ENCODE measurements at places on chromosomes 4 and X. TPM values are rescaled to one million over a fixed set of nuclear protein-coding genes. Genes with fewer than 3 reads are reported as not detected.

Gene TCP11X2
- total RNA-seq, result not detected

Gene RNF150
- 19.7 TPM for total RNA-seq

Gene FAM184B
- 0.59 TPM for total RNA-seq

Gene ZNF732
- total RNA-seq, result 1.2 TPM

Gene SSX2
- total RNA-seq, result not detected

Gene FGF13
- 13.1 TPM for total RNA-seq

Gene RRAGB
- total RNA-seq, result 38.7 TPM

Gene RGN
- total RNA-seq, result 3.8 TPM

Gene SMIM10
- 2.3 TPM for total RNA-seq

Gene GAGE12F
- total RNA-seq, result not detected

Gene PABPC5
- total RNA-seq, result 3.0 TPM

Gene SERTM2
- not detected for total RNA-seq

- DNase-seq, result no peak
Measured at GRCh38 chr4:98659106-98659592, 738 bp upstream of the TSPAN5 start.

DNA sequence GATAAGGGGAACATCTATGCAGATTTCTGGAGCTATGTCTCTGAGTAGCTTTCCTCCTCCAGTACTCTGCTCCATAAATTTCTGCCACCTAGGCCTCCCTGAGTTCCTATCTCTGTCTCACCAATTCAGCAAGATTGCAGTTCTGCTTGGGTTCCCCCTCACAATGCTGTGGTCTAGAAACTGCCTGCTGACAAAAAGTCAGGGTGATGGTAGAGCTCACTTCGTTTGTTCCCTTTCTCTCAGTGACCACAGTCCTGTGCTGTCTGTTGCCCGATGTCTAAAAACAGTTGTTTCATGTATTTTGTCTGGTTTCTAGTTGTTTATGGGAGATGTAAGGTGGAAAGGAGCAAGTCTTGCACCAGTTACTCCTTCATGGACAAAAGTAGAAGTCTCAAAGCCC, 41.1 kb downstream of the AMMECR1 start:
- DNase-seq, result no peak

DNA sequence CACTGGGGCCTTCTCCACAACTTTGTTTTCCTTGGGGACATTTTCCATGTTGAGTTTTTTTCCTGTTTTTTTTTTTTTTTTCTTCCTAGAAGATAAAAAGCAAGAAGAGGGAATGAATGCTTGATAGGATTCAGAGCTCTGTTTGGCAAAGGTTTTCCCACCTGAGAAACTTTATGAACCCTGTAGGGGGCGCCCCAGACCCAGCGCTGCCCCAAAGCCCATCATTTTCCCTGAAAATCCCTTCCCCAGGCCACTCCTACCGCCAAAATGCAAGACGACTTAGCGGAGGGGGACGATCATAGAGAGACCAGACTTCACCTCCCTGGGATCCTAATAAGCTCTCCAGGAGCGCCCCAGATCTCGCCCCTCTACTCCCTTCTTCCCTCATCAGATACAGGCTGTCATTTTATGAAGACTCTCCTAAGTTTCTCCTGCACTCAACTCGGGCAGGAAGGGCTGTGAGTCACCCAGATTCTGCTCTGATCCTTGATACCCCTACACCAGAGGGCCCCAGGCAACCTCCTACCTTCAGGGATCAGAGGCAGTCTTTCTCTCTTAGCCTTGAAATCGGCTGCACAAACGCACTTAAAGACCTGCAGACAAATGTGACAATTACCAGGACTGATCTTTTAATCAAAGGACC, 1.4 kb downstream of the BEX5 start:
- no peak for DNase-seq

GRCh38 chr4:83757121-83757621, 221.3 kb downstream of the GPAT3 start:
- no peak for DNase-seq

DNA sequence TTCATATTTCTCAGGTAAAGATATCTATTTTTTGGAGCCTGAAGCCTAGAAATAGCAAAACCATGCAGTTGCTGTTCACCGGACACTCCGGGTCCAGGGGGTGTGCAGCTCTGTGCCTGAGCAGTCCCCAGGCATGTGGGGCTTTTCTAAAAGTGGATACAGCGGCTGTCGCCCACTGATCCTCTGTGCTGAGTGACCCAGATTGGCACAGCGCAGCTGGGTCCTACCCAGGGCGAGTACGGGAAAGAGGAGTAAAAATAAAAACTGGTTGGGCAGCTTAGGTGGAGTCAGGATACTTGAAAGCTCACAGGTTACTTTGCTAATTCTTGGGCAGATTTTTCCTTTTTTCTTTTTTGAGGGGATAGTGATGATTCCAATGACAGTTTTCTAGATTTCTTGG, 118.8 kb downstream of the UCHL1 start:
- DNase-seq, result no peak

DNA sequence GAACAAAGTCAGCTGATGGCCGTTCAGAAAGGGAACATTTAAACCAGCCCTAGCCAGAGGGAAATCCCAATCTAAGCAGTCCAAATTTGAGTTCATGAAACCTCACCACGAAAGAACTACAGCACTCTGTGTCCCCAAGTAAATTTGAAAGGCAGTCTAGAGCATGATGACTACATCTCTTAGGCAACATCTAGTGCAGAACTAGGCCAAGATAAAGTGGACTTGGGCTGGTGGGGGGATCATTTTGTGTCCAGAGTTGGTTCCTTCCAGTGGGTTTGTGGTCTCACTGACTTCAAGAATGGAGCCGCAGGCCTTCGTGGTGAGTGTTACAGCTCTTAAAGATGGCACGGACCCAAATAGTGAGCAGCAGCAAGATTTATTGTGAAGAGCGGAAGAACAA, 64.9 kb downstream of the KLHL4 start:
- no peak for DNase-seq

DNA sequence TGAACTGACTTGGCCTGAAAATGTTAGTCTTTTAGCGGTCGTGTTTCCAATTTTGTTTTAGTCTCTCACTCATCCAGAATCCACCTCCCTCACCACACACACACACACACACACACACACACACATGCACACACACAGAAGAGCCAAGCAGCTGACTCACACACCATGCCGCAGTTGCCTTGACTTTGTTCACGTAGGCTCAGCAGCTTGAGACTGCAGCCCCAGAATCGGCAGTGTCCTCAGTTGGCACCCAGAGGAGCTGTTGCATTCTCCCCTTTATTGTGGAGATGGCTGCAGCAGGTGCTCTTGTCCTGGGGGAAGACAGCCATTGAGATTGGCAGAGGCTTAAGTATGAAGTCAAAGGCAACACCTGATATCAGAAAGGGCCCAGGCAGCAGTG, 20.9 kb upstream of the XPNPEP2 start:
- no peak for DNase-seq

DNA sequence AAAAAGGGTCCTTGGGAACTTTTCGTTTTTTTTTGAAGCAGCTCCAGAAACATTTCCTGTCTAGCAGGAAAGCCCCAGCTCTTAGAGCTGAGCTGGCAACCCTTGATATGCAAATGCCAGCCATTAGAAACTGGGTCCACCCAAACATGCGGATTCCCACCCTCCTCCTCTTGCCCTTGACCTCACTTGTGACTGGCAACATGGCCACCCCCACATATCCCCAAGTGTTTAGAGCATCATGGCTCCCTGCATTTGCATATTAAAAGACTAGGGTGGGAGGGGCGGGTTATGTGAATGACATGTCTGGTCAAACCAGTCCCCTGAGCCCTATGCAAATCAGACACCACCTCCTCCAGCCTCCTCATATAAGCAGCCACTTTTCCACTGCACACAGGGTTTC, 671.1 kb downstream of the FAT4 start:
- DNase-seq, result no peak

- no peak for DNase-seq
Measured at GRCh38 chrX:103467156-103467555, 52.1 kb downstream of the RAB40A start.

DNA sequence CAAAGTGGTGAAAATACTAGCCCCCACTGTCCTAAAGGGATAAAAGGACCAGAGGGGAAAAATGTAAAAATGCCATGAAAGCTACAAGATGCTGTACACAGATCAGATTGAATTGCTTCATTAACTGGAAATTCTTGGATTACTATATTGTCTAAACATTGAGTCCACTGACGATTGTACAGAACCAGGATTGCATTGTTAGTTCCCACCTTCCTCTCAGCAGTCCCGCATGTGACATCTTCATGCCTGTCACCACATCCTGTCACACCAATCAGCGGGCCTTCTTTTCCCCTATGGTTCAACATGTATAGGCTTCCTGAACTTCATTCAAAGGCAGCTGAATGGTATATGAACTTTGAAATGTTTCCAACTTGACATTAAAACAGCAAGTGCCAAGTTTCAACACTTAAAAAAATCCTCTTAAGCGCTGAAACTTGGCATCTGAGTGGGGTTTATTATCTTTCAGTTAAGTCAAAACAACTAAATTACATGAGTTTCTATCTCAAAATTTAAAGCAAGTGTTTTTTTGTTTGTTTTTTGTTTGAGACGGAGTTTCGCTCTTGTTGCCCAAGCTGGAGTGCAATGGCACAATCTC, 24.6 kb downstream of the ZRSR2 start:
- DNase-seq, result no peak

DNA sequence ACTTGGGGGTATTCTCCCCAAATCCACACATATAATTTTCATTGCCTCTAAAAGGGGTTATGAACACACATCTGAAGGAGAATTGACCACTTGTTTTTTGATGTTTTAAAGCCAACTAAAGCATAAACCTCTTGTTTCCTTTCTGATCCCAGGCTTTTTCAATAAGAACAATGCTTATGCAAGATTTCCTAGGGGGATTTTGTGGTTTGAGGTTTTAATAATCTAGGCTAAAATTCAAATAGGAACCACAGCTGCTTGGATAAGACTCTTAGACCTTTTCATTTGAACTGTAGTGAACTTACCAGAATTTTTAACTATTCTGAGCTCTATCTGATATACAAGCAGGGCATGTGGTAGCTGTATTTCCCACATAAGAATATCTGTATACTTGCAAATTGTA, 651.1 kb downstream of the ANKRD50 start:
- no peak for DNase-seq

DNA sequence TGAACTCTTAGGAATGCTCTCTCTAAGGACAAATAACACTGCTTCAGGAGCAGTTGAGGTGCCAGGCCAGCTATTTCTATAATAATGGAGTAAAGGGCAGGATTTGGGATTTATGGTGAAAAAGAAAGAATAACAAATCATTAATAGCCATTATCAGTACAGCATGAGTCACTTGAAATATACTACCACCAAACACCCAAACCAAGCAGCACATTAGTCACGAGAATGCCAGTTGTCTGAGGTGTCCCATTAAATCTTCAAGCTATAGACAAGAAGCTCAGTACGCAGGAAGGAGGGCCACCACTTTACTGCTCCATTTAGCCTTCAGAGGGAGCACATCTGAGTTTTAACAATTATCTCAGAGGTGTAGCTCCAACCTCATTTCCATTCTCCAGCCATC, 106.8 kb upstream of the MAGEA10 start:
- DNase-seq, result no peak

DNA sequence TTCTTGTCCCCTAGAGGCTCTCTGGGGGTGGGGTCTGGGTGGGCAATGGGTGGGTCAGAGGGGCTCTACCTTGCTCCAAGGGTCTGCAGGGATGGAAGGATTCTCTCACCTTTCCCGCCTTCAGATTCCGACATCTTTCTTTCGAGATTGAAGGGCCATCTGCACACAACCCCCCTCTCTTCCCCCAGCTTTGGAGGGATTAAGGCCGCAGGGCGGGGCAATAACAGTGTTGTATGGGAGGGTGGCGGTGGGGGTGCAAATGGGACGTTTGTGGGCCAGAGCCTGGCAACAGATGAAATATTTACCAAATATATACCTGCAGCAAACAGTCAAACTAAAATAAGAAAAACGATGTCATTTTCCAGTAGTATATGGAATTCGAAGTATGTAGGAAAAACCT, at the start of gene CACNA1F:
CACNA1F (minus strand) TSS at position 165 of the 400 bp plus-strand sequence; CDS start at position 134, 31 bp downstream.
- DNase-seq, result no peak

GRCh38 chr4:94341481-94342370, 910 bp downstream of the HPGDS start:
- DNase-seq, result no peak

- DNase-seq, result no peak
Measured at GRCh38 chrX:37759351-37759750, 20.5 kb upstream of the CYBB start.

DNA sequence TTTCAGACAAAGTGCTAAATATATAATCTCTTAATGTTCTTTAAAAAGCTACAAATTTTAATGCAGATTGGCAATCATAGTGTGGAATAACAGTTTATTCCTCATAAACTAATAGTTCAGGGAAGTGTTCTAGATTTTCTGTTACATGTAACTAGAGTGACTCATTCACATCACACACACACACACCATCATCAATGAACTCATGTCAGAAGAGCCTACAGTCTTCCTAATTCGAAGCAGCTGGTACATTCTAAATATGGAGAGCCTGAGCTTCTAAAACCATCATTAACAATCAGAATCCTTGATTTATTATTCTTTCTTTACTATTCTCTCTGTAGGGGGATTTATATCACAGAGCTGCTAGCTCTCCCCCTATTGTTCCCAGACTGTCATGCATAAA, 49.6 kb downstream of the DKK2 start:
- no peak for DNase-seq

GRCh38 chr4:128512767-128513322, 225.2 kb upstream of the PGRMC2 start:
- DNase-seq, result no peak

GRCh38 chr4:161252520-161253141, 911.2 kb downstream of the FSTL5 start:
- DNase-seq, result no peak

DNA sequence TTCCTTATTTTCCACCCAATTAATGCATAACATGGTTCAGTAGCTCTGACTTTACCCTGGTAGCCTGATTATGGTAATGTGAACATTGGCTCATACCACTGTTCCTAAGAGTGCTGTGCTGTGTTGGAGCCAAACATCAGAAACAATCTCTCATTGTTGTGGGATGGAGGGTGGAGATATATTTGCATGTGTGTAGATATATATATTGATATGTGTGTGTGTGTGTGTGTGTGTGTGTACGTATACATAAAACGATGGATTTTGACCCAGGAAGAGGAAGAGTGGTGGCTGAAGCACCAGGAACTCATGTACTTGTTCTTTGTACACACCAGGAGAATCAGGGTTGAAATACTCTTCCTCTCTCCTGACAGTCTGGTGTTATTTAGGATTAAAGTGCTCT, 247.7 kb downstream of the IL15 start:
- no peak for DNase-seq

DNA sequence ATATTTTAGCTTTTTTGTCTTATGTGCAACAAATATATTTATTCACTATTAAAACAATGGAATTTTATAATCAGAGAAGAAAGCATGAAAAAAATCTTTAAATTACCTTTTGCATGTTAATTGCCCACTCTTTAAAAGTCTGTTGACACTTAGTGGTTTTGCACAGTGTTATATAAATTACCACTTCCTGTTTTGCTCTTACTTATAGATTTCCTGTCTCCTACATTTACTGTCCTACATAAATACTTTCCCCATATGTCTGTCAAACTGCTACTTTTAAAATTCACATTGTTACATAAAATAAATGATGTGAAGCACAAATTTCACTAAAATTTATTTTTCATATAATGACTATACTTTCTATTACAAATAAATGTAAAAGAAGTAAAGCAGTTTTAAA, 161.1 kb upstream of the NDST4 start:
- DNase-seq, result no peak
